WERI-Rb-1 (cell line): ENCODE measurements at places on chromosomes 5 and 9.

DNA sequence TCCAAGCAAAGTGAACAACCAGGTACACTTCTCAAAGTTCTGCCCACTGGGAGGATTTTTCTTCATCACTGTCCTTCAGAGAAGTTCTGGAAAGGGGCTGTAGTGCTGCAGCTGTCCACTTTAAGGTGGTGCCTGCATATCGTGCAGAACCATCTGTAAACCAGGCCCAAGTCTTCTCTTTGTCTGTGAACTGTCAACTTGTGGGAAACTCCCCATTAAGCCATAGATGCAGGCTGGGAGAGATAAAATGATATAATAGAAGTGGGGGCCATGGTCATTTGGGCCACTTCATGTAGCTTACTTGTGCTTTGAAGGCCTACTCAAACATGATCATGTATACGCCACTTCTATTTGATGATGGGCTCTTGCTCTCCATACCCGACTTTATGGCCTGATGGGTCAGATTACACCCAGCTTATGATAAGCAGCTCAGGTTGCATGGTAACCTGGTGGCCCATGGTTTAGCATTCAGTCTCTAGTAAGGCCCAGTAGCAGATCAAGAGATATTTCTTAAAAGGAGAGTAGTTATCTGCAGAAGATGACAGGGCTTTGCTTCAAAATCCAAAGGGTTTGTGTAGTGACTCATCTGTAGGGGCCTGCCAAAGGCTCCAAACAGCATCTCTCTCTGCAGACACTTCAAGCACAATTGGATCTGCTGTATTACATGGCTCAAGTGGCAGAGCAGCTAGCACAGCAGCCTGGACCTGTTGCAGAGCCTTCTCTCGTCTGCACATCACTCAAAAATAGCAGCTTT, 15.7 kb upstream of the BTF3 start:
- peak; percentile 66 for DNase-seq

DNA sequence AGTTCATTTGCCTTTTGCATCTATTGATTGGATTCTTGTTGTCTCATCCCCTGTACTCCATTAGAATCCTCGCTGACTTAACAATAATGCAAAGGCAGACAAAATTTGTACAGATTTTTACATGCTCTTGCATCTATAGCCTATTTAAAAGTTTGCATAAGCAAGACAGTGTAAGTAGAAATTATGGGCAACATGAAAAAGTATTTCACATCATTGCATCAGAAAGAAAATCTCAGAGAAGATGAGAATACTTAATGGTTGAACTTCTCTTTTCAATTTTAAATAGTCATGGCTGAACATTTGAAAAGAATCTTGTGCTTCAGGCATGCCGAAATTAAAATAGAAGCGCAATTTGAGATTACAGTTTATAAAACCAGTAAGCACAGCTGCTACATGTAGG, 226.4 kb downstream of the EFNA5 start:
- no peak for DNase-seq

GRCh38 chr5:158368686-158369085, 509.7 kb upstream of the CLINT1 start:
- peak; percentile 18 for DNase-seq

DNA sequence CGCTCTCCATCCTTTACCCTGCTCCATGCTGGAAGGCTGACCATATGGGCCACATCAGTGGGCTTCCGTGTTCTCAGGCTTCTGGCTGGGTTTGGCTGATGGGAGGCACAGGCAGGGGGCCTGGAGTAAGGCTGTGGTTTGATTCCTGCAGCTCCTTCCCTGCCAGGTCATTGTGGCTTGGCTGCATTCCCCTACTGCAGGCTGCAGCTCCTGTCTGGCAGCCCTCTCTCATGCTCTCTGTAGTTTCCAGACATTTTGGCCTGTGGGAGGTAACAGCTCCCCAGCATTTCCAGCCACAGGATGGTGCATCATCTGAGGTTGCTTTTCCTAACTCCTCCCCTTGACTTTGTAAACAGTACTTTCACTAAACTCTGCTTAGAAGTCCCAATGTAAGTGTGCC, 102.0 kb upstream of the PTPN3 start:
- no peak for DNase-seq

DNA sequence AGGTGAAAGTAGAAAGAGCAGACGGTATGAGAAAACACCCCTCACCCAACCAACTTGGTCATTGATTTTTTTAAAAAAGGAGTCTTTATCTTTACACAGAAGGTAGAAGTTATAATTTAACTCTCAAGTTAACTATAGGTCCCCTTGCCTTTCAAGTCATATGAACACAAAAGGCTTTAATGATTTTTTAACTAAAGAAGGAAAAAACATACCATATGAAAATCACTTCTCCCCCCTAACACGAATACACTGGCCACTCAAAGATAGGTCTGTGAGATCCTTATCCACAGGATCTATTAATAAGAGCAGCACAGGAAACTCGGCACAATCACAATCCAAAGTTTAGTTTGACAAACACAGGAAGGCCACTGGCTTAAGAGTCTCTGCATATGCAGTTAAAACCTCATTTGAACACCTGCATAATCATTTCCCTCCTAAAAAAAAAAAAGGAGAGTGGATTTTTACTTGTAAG, 138.0 kb downstream of the ENC1 start:
- no peak for DNase-seq

DNA sequence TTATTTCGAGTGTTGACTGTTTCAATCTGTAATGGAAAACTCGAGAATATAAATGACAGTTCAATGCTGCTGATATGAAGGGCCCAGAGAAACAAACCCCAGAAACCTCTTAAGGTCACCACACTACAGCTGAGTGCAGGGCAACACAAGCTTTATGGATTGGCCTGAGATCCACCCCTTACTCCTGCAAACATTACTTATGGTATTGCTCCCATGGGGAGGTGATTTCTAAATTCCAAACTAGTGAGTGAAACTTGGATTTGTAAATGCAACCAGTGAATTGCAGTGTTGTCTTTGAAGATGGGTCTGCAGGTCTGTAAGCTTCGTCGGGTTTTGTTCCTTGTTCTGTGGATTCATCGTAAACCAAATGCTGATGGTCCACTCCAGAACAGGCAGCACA, 85.4 kb downstream of the NTRK2 start:
- DNase-seq: no peak

- DNase-seq: no peak
These were observed 1154.7 kb downstream of the DTWD2 start for GRCh38 chr5:117833691-117834090.

DNA sequence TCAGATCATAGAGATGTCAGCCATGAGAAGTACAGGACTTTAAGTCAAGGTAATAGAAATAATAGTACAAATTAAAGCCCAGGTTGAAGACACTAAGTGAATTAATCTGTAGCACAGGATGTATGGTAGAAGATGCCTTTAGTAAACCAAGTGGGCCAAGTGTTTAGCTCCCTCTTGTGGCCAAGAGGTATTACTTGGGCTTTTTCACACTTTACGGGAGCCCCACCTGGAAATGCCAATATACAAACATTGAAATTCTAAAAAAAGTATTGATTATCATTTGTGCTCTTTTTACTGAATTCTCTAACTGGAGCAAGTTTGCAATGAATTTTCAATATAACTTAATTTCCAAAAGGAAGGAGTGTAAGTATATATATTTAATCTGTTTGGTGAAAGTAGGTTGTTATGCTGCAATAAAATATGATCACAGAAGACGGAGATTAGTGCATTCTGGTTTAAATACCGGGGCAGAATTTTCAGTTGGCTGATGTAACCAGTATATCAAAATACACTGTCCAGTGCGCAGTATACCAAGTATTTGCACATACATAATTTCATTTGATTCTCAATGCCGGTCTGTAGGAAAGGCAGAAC, 84.7 kb downstream of the PARP8 start:
- DNase-seq: peak; percentile 16

DNA sequence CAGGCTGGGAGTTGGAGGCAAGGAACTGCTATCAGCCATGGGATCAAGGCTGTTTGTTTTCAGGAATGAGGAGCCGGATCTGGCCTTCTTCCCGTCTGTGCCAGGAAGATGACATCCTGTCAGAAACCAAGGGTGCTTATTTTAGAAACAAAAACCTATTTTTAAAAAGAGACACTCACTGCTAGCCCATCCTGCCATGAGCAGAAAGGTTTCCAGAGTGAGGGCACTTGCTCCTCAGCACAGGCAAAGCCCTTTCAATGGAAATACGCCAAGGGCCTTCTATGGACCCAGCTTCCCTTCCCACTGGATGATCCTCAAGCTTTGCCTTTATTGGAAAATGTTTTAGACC, 132.6 kb upstream of the FSTL4 start:
- no peak for DNase-seq

DNA sequence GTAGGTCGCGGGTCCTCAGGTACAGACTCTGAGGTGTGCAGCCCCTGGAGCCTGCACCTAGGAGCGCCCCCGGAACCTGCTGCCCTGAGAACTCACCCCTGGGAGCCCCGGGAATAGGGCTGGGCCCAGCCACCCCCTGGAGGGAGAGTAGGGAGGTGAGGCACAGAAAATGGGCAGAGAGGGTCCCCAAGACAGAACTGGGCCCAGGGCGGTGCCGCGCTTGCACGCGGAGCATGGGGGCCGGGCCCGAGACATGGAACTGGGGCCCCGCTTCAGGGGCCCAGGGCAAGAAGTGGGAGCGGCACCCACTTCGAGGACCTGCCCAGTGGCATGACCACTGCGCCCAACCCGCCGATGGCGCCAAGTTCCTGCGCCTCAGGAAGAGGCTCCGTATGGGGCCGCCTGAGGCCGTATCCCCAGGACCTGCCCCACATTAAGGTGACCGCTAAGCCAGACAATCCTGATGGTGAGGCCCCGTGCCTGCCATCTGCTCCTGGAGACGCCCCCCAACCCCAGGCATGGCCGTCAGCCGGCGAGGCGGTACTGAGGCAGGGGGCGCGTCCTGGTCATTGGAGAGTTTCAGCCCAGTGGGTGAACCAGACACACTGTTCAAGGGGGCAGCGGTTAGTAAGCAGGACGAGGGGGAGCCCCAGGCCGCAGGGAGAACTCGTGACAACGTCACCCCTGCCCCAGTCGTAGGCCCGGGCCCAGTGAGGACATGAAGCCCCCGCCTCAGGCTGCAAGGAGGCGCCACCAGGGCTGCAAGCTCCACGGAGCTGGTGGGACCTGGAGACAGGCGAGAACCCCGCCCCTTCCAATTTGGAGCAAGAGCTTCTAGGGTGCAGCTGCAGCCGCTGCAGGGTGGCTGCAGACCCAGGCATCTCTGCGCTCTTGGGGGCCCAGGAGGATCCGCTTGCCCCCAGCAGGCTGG, 89.5 kb upstream of the PUM3 start:
- DNase-seq: no peak

- no peak for DNase-seq
These were observed 127.0 kb upstream of the GDNF start for GRCh38 chr5:37966871-37967270.

DNA sequence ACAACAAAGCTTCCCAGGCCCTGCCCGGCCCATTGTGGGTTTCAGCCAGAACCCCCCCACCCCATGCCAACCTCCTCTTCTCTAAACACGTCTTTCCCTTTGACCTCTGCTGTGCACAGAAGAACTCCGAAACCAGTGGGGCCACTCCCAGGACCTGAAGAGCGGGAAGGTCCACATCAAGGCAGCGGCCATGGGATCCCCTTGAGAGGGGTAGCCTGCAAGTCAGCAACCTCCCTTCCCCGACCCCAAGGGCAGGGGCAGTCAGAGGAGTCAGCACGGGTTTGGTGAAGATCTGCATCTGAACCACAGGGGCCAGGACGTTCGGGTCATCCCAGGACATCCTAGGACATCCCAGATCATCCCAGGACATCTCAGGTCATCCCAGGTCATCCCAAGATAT, 379.9 kb upstream of the IRX4 start:
- no peak for DNase-seq

DNA sequence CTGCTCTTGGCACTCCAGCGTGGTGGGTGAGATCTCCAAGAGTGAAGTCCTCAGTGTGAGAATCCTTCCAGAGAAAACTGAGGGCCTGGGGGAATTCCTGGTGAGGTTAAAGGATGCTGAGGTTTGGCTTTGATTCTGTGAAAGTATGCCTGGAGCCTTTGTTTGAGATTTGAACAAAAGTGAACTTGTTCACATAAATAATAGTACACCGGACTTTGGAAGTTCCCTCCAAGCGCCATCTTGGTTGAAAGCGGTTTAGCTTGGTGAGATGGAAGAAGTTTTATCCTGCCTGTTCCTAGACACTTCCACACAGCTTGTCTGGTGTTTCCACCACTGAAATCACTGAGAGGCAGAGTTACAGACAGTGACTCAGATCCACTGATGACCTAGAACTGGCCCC, 286.4 kb downstream of the NTRK2 start:
- DNase-seq: no peak

DNA sequence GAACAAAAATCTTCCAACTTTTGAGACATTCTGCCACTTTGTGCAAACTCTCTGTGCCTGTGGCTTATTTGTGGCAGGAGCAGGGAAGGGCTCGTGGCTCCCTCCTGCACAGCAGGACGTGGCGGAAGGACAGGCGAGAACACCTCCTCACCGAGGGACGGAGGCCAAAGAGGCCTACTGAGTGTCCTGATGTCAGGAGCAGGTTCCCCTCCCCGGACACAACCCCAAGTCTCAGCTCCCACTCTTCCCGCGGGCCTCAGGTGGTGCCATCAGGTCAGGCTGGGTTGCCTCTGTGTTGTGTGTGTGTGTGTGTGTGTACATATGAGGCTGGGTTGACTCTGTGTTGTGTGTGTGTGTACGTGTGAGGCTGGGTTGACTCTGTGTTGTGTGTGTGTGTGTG, 136.8 kb upstream of the LPCAT1 start:
- no peak for DNase-seq

DNA sequence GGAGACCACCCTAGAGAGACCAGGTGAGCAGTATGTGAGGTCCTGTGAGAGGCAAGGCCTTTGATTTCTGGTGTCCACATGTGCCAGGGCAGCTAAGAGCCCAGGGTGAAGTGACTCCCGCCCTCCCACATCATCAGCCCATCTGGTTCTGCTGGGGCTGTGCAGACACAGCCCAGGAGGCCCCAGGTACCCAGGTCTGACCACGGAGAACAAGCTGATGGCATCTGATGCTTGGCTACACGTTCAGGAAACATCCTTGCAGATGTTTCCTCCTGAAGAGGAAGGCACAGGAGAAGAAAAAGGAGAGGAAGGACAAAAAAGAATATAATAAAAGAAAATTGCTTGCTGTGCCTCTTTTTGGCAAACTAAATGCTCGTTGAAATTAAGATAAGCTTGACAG, 225.8 kb downstream of the PAX5 start:
- DNase-seq: no peak

DNA sequence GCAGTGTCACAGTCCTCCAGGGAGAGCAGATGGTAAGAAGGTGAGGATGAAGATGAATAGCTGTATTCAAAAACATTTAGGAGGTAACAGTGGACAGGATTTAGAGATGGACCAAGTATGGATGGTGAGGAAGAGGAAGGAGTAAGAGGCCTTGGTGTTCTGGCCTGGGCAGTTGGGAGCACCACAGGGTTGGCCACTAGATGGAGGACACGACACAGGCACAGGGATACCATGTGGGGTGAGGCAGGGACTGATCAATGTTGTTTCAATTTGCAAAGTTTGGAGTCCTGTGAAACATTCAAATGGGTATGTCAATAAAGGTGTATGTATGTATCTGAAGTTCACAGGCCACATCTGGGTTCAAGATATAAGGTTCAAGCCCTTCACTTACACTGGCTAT, 141.1 kb upstream of the RASEF start:
- no peak for DNase-seq

GRCh38 chr9:99158629-99159028, 53.7 kb downstream of the TGFBR1 start:
- DNase-seq: no peak

GRCh38 chr5:126633552-126633951, 32.8 kb downstream of the PHAX start:
- no peak for DNase-seq

- DNase-seq: no peak
These were observed 63.3 kb upstream of the CKS2 start for GRCh38 chr9:89247431-89248353.
